ENCODE measurements at places on chromosomes 7 and 10.

DNA sequence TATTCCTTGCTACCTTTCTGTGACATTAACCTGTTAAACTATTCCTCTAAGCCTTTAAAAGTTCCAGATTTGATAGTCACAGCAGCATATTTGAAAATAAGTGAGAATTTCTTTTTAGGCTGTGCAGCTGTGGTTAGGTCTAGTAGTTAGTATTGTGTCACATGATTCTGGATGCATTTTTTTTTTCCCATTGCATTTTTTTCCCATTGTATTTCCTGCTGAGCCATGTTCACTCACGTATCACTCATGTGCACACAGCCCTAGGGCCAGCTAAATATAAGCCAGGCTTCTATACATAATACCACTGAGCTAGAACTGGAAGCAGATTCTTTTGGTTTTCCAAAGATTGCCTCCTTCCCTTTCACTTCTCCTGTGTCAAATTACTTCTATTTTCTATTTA, 37.4 kb downstream of the DNAJC9 start:
- no peak for DNase-seq

GRCh38 chr7:97421307-97421930, 303.9 kb downstream of the SDHAF3 start:
- DNase-seq = no peak

DNA sequence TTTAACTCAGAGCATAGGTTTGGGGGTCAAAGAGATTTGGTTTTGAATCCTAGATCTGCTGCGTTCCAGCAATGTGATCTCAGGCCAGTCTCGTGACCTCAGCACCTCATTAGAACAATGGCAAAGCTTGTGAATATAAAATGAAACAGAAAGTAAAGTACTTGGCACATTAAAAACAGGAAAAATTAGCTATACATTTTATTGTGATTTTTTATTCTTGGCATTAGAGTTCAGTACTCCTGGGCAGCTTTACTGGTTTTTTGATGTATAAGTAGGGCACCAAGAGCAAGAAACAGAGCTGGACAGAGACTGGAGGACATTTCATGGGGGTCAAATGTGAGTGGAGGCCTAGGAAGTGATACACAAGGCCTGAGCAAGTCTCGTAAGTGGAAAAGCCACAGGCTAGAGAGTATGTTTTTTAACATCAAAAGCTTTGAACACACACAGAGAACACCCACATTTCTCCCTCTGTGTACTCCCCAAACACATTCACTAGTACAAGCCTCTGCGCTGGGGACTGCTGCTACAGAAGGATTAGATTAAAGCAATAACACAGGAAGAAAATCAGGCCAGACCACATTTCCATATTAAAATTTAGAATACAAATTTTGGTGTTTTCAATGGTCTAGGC, 157.2 kb upstream of the SLC25A13 start:
- DNase-seq = no peak

DNA sequence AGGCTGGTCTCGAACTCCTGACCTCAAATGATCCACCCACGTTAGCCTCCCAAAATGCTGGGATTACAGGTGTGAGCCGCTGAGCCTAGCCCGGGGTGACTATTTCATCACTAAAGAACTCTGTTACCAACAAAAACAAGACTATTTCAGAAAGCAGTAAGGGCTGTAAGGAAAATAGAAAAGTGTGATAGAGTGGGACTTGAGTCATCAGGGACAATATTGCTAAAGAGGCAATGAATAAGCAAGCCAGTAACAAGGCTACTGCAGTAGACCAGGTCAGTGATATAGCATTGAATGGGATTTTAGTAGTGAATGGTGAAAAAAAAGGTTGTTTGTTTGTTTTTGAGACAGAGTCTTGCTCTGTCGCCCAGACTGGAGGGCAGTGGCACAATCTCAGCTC, 51.7 kb downstream of the SVOPL start:
- no peak for DNase-seq

- DNase-seq = no peak
Measured at GRCh38 chr10:131251146-131251541, 60.4 kb downstream of the TCERG1L start.

DNA sequence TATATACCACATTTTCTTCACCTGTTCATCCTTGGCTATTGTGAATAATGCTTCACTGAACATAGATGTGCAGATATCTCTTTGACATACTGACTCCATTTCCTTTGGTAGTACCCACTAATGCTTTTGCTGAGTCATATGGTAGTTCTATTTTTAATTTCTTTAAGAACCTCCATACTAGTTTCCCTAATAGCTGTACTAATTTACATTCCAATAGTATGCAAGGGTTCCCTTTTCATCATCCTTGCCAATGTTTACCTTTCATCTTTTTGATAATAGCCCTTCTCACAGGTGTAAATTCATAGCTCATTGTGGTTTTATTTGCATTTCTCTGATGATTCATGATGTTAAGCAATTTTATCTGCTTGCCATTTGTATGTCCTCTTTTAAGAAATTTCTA, 159.9 kb downstream of the CALCR start:
- DNase-seq = no peak
